Suppressor macrophage treated with lipopolysaccharide for 4 hours (primary cell): ENCODE measurements at places on chromosomes 1 and 21.

DNA sequence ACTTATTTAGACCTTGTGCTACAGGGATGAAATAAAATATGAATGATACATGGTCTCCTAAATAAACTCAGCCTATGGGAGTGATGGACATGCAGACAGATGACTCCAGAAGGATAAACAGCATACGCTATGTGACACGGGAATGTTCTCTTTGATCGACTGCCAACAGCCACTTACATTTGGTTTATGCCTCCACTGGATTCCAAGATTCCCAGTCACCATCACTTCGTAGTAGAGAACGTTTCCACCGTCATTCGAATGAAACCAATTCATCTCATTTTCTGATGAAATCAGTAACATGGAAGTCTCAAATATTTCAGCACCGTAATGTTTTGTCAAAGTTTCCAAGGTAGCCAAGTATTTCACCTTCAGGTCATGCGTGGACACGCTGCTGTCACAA, 99.7 kb downstream of the JAK1 start:
- no peak for DNase-seq

DNA sequence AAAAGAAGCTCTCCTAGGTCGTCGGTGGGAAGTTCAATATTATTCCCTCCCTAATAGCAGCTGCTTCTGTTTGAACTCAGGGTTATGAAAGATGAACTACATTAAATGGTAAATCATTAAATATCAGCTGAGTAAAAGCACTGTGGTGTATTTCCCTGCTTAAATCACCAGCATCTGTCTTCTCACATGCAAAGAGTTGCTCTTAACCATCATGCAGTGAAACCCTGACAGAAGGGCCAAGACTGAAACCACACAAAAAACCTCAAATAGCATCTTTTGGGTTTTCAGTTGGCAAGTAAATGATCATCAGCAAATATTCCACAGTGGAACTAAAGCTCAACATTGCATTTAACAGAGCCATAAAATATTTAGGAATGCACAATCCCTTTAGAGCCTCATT, 380.0 kb upstream of the ADGRL2 start:
- no peak for DNase-seq

DNA sequence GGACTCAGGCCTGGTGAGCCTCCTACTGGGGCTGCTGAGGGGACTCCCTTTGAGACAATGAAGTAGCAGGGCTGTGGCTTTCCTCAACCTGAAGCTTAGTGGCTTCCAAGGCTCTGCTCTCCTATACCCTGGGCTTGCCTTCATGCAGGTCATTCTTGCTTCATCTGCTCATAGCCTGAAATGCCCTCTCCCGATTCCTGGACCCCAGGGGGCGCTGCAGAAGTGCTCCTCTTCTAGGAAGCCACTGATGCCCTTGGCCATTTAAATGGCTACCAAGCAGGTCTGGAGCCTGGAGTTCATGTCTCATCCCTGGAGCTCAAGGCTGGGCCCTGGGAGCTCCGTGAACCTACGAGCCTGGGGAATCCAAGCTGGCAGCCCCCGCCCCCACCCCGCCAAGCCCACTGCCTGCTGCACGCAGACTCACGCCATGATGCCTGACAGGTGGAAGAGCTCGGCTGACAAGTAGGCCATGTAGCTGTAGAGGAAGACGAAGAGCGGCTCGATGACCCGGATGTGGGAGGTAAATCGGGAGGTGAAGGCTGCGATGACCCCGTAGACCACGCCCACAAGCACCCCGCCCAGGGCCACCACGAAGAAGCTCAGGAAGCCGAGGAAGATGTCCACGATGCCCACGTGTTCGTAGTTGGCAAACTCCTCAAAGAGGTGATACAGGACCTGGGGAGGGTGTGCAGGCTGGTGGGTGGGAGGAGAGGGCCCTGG, 45.7 kb downstream of the SLC9A1 start:
- DNase-seq = peak; percentile 47

- DNase-seq = no peak
Observed at GRCh38 chr1:201717286-201717685, 111.7 kb upstream of the IPO9 start.

GRCh38 chr1:169690489-169690888, 20.9 kb downstream of the SELL start:
- no peak for DNase-seq

- peak; percentile 42 for DNase-seq
Observed at GRCh38 chr1:218330043-218330623, 15.0 kb upstream of the TGFB2 start.

DNA sequence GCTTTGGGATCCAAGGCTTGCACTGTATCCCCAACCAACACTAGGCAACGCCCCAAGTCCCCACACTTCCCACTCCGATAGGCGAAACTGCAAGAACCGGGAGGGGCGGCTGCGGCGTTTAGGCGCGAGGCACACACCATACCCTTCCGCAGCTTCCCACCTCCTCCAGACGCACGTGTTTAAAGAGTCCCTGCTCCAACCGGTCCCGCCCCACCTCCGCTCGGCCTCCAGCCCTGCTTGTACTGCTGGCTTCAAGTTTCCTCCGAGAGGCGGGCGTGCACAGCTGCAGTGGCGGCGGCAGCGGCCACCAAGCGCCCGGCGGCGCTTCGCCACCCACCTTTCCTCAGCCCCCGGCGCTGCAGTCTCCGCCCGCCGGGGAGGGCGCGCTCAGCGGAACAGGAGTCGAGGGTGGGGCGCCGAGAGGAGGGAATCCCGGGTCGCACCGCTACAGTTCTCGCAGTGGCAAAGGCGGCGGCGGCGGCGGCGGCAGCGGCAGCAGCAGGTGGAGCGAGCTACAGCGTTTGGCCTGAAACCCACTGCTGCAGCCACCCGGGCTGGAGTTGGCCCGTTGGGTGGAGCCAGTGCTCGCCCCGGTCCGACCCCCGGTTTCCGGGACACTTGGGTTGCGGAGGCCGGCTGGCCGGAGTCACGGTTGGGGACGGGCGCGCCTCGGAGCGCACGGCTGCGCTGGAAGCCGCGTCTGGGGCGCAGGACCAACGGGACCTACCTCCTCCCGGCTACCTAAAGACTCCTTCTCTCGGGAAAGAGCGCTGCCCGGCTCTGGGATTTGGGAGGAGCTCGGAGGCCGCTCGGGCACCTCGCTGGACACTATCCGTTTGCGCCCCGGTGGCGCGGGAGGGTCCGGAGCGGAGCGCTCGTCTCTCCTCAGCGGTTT, at the start of gene CNIH3:
Gene CNIH3 (plus strand): TSS at position 457 of the 895 bp plus-strand sequence. CDS start 858 bp downstream, outside the sequence.
- DNase-seq = peak; percentile 60

DNA sequence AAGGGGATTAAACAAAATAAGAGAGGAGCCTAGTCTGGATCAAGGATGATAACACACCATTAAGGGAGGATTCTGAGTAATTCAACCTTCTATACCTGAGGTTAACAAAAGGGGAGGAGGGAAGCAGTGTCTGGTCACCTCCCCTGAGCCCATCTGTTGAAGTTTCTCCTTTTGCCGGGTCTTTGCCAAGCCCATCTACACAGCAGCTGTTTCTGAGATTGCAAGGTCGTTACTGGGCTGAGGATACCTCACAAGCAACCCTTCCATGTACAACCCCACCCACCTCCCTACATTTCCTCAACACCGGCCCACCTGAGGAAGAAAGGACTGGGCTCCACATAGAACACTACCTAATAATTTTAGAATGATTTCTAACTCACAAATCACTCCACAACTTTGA, 26.3 kb downstream of the LRRC52 start:
- no peak for DNase-seq

GRCh38 chr21:46421756-46422555, 36.7 kb upstream of the DIP2A start:
- DNase-seq = no peak

GRCh38 chr21:29221253-29221744, 77.4 kb upstream of the BACH1 start:
- DNase-seq = no peak

DNA sequence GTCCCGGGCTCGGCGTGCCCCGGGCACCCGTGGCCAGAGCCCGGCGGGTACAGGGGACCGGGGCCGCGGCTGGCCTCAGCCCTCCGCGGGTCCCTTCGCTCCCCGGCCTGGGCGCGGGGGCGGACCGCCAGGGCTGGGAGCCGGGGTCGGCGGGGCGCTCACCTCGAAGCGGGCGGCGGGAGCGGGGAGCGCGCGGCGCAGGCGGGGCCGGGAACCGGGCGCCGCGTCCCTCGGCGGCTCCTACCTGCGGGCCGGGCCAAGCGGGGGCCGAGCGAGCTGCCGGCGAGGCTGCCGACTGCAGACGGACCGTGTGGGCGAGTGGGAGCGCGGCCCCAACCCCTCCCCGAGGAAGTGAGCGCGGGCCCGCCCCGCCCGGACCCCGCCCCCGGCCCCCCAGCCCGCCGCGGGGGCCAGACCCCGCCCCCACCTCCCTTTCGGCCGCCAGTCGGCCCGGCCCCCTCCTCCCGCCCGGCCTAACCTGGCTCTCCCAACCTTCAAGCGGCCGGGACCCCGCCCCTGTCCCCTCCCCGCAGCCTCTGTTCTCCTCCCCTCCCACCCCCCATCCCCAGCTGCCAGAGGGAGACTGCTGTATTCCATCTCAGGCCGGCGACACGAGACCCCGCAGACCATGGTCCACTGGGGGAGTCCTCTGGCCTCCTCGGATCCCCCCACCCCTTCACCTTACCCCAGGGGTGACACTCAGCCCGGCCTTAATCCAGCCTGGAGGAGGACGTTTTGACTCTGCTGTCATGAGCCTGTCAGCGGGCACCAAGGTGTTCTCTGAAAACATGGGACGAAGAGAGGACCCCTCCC, at the start of gene FHL3:
Gene FHL3 (minus strand): TSS at position 320 of the 813 bp plus-strand sequence. CDS start 6,102 bp downstream, outside the sequence.
- peak; percentile 51 for DNase-seq

GRCh38 chr1:94713472-94714141, 106.5 kb upstream of the SLC44A3 start:
- peak; percentile 97 for DNase-seq

GRCh38 chr21:43320526-43320925, 106.4 kb downstream of the SIK1 start:
- no peak for DNase-seq

- no peak for DNase-seq
Observed at GRCh38 chr1:95005584-95005983, 67.2 kb downstream of the ALG14 start.

- DNase-seq = peak; percentile 37
Observed at GRCh38 chr1:230570724-230571360, 71.4 kb upstream of the COG2 start.

- no peak for DNase-seq
Observed at GRCh38 chr1:194618101-194618500, 1431.7 kb upstream of the B3GALT2 start.

- DNase-seq = no peak
Observed at GRCh38 chr1:29415861-29416260, 179.5 kb downstream of the PTPRU start.

DNA sequence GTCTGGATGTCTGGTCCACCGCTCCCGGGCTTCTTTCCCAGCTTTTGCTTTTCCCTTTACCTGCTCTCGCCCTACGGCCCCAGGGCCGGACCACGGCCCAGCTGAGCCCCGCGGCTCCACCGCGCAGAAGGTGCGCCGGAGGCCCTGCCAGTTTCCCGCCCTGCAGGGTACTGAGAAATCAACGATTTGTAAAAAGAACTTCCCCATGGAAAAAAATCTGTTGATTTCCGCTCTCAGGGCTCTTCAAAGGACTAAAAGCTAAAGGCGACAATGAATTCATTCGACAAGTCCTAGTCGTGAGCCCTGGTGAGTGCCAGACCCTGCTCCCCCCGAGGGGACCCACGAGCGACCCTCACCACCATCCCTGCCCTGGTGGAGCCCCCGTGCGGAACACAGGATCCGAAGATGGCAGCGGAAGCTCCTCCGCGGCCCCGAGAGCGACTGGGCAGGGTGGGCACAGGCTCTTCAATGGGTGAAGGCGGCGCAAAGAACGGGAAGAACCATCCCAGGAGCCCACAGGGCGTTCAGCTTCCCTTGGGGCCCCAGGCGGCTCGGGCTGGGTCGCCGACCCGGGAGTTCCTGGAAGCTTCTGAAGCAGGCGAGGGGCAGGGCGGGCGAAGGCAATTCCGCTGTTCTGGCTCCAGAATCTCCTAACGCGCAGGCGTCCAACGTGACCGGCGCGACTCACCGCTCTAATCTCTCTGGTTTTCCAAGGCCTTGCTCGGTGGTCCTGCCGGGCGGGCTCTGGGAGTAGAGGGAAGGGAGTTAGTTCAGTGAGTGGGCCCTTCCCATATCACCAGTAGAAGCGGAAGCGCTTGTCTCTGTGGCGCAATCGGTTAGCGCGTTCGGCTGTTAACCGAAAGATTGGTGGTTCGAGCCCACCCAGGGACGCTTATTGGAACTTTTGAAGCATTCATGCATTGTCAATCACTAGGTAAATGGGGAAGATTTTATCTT, 6.6 kb upstream of the RNU1-2 start:
- DNase-seq = peak; percentile 86

DNA sequence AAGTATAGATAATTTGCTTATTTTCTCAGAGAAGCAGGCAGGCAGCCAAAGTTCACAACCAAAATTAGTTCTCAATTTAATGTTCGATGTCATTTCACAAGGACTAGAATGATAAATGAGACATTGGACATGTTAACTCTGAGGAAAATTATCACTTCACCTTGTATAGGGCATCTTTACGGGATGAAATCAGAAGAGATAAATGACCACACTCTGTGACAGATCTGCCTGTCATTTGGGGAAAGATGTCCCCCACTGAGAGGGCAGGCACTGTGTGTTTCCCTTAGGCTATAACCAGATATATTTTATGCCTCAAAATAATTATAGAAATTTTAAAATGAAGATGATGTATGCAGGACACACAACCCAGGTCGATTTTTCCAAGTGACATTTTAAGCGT, 642.9 kb downstream of the BRINP3 start:
- DNase-seq = no peak

DNA sequence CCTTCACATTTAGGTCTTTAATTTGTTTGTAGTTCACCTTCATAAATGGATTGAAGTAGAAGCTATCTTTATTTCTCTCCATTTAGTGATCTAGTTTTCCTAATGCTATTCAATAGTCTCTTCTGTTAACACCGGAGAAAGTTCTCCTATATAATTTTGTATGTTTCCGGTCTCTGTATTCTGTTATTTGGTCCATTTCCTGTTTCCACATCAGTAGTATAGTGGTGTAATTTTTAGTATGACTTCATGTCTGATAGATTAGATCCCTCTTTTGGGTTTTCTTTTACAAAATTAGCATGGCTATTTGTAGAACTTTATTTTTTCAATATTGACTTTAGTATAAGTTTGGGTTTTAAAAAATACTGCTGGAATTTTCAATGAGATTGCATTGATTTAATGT, 41.6 kb upstream of the PKP1 start:
- DNase-seq = peak; percentile 22

GRCh38 chr1:208506812-208507211, 262.6 kb upstream of the PLXNA2 start:
- no peak for DNase-seq

DNA sequence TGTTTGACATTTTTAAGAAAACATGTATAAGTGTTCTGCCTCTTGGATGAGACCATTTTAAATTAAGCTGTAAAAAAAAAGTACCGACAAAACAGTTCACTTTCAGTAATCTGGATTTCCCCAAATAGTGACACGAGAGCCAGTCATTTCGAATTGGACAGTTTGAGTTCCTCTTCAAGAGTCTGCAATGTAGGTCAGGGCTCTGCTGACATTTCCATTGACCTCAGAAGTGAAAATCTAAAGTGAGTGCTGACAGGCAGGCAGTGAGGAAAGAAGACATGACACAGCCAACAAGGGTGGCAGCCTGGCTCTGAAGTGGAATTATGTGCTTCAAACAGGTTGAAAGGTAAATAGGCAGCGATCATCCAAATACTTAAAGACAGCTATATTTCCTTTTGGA, at the start of gene IL23R:
Gene IL23R (plus strand): TSS at position 259 of the 400 bp plus-strand sequence. CDS start 1,667 bp downstream, outside the sequence.
- DNase-seq = peak; percentile 62
